Stimulated activated naive CD4-positive, alpha-beta T cell (primary cell): ENCODE measurements at places on chromosomes 2 and 18.

DNA sequence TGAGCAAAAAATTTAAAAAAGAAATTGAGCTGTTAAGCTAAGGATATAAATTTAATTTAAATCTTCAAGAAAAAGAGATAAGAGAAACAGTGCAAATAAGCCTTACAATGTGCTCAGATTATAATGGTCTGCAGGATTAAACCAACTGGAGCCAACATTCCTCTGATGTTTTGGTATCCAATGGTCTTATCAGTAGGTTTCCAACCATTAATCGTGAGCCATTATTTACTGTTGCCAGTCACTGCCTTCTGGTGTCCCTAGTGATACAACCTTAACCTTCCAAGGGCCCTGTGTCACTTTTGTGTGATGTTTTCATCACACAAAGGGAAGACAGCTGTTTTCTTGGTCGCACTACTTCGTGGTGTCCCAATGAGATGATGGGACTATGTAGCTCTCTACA, 134.5 kb upstream of the CTAGE1 start:
- no peak for DNase-seq

- DNase-seq = no peak
Observed at GRCh38 chr18:42176599-42176998, 221.6 kb downstream of the PIK3C3 start.

DNA sequence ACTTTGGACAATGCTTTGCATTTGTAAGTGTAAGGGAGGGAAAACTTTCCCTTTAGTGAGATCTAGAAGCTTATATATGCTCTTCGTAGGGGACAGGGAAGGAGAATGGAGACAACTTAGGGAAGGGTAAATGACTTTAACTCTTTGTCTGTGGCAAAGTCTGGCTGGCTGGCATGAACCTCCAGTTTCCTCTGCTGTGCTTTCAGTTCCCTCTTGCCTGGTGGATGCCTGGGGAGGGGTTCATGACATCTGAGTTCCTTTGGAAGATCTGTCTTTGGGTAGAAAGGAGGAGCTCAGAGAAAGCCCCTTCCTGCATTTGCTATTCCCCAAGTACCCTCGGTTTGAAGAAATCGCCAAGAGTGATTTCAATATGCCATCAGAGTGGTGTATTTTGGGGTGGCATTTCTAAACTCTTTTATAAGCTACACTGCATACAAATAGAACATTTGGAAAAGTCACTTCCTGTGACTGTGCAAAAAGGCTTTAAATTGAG, 143.6 kb downstream of the VAPA start:
- no peak for DNase-seq

- peak; percentile 15 for DNase-seq
Observed at GRCh38 chr18:48455555-48456478, 46.6 kb upstream of the ZBTB7C start.

DNA sequence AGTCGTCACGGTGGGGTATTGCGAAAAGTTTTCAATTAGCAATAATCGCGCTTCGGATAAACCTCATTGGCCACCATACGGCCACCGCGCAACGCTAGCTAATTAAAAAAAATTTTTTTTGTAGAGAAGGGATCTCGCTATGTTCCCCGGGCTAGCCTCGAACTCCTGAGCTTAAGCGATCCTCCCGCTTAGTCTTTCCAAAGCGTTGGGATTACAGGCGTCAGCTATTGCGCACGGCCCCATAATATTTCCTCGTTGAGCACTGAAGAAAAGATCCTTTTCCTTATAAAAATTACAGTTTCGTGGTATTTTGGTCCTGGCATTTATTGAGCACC, 759 bp upstream of the ACTR1B start:
- DNase-seq = no peak

GRCh38 chr2:152336854-152337510, 2.0 kb downstream of the FMNL2 start:
- DNase-seq = no peak

- DNase-seq = no peak
Observed at GRCh38 chr2:85753525-85754312, at the start of gene ATOH8. Gene ATOH8, plus strand, starts transcription at chr2:85753991. Its CDS starts 199 bp downstream, at chr2:85754190.

DNA sequence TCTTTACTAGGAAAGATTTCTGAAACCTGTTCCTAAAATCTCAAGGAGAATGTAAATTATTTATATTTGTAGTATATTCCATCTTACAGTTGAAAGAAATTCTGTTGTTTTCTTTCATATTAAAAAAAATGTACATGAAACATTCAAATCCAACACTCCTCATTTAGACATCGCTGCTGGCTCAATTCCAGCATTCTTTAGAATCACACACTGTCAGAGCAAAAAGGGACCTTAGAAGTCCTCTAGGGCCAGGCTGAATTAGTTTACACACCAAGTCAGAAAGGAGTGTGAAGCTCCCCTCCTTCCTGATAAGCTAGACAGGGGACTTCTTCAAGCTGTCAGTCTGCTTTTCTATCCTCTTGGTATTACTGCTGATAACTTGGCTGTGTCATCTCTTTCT, 158.6 kb upstream of the LTBP1 start:
- no peak for DNase-seq

DNA sequence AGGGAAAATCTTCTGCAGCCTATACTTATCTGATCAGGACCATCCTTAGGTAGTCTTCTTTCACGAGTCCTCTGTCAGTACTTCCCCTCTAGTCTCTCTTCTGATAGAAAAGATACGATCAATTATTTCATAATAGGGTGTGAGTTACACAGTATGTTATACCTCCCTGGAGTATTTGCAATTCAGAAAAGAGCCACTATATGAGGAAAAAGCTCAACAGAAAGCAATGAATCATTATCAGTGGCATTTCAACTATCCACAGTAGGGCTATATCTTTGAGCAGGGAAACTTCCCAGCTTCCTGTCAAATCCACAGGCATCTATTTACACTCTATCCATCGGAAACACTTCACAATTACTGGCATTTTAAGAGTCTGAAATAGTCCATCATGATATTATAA, 105.3 kb upstream of the ACVR2A start:
- DNase-seq = no peak

DNA sequence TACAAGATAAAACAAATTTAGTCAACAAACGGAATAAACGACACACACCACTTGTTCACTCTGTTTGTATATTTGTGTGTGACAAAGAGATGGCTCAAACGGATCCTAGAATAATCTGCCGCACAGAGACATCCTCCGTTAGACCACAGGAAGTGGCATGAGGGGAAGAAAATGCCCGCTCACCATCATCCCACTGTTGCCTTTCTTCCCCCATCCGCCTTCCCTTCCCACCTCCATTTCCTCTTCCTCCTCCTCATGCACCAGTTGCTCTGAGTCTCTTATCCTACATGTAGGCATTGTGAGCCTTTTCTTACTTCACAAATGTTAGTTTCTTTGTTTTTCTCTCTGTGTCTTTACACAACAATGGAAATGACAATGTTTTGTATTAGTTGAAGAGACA, 228.5 kb upstream of the SMIM21 start:
- no peak for DNase-seq

DNA sequence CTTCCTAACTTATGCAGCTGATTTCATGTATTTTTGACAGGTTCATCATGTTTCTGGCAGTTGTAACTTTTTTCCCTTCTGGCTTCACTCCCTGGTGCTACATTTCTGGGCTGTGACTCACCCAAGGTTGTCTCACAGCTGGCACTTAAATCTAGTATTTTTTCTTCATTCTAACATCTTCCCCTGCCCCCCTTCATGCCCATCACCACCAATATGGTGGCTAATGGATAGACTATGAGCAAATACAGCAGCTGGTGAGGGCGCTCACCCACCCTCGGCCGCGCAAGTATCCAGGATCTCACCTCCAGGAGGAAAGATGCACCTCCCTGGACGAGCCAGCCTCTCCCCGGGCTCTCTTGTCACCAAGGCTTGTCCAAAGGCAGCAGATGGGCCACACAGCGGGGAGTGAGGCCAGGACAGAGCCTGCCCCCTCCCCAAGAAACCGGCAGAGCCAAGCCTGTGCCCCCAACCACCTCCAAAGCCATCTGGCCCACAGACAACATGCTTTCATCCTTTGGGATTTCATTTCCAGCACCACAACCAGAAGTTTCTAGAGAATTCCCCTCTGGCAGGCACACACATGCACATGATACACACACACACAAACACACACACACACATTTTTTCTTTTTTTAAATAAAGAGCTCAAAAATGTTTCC, 39.1 kb downstream of the ATOH8 start:
- no peak for DNase-seq

DNA sequence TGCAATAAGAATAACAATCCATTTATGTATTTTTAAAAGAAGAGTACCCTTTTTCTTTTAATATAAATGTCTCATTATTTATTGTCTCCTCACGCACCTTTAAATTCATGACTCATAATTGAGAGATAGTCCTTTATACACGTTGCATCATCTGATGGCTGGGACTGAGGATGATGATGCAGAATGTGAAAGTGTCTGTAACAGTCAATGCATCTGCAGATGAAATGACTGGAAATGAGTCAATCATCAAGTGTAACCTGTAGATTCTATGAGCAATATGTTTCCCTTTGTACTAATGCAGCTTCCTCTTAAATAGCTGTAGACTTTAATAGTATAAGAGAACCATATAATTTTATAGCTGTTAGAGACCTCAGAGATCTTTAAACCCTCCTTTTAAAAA, 26.1 kb upstream of the SYT4 start:
- DNase-seq = no peak

GRCh38 chr18:80147418-80148325, 38.6 kb downstream of the ADNP2 start:
- peak; percentile 67 for DNase-seq
